Karpas-422 (cell line): ENCODE measurements at places on chromosomes 3 and 15.

- no peak for DNase-seq
Measured at GRCh38 chr3:119305286-119305685, 11.1 kb downstream of the ARHGAP31 start.

- no peak for DNase-seq
Measured at GRCh38 chr15:101206176-101206591, 45.7 kb downstream of the CHSY1 start.

DNA sequence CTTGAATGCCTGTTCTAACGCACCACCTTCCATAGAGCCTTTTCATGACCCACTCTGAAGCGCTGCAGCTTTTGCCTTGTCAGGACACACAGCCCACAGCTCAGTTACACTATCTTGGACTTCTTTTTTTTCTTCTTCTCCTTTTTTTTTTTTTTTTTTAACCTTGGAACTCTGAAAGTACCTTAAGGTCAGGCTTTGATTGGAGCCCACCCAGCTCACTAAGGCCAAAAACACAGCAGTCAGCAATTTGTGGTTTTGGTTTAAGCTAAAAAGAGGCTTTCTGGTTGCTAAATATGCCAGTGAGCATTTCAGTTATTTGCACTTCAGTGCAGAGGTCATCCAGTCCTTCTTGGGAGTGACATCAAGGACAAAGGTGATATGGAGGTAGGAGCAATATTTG lies 1.7 kb downstream of the SLC25A20 start:
- no peak for DNase-seq

- no peak for DNase-seq
Measured at GRCh38 chr15:25090073-25090733, 135.4 kb downstream of the SNRPN start.

- DNase-seq = no peak
Measured at GRCh38 chr3:9700536-9700935, 3.1 kb upstream of the CPNE9 start.

DNA sequence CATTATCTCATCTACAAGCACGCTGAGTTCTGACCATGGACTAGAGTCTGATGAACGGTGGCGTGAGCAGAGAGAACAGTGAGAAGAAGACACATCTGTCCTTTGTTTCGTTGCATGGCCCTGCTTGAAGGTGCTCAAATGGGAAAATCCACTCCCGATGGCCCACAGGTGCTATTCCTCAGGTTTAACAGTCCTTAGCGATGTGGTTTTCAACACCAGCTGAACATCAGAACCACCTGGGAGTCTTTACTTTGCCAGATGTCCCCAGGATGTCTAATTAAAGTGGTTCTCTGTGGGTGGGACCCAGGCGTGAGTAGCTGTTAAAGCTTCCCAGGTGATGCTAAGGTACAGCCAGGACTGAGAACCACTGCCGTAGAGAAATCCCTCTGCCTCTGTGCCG lies 13.0 kb downstream of the ADAMTS17 start:
- DNase-seq = no peak

GRCh38 chr3:133874344-133874743 lies 21.3 kb downstream of the RAB6B start:
- no peak for DNase-seq
